ENCODE measurements at places on chromosomes 6 and 20. TPM values are rescaled to one million over a fixed set of nuclear protein-coding genes. Genes with fewer than 3 reads are reported as not detected.

ABHD16B gene
- total RNA-seq, result not detected

TMC2 gene
- total RNA-seq, result not detected

CFB gene
- 6.9 TPM for total RNA-seq

CCN5 gene
- total RNA-seq, result 18.2 TPM

C6orf58 gene
- total RNA-seq, result 0.73 TPM

NT5E gene
- total RNA-seq, result 197 TPM

C2 gene
- 2.4 TPM for total RNA-seq
